CD4-positive, alpha-beta T cell treated with Interleukin-1 beta for 1 hour (primary cell): ENCODE measurements at places on chromosomes 2 and 18.

- DNase-seq: no peak
Observed at GRCh38 chr2:173146590-173146989, 70.9 kb downstream of the MAP3K20 start.

GRCh38 chr2:196827356-196827755 is 18.2 kb upstream of the C2orf66 start:
- no peak for DNase-seq

- no peak for DNase-seq
Observed at GRCh38 chr2:26235089-26235488, 9.3 kb downstream of the HADHA start.

- DNase-seq: no peak
Observed at GRCh38 chr2:241729868-241730267, 4.6 kb upstream of the D2HGDH start.

DNA sequence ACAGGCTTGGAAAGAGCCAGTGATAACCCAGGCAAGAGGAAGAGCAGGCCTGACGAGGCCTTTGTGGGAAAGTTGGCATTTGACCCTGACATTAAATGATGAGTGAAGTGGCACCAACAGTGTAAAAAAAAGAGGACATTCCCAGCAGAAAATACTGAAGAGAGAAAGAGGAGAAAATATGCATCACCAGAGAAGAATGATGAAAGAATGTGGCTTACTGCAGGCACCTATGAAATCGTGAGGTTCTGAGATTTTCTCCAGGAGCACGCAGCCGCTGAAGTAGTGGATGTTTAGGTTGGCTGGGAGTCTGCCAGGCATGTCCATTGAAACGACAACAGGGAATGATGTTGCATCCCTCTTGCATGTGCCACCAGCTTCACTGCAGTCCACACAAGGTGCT is 13.8 kb downstream of the EHD3 start:
- no peak for DNase-seq

DNA sequence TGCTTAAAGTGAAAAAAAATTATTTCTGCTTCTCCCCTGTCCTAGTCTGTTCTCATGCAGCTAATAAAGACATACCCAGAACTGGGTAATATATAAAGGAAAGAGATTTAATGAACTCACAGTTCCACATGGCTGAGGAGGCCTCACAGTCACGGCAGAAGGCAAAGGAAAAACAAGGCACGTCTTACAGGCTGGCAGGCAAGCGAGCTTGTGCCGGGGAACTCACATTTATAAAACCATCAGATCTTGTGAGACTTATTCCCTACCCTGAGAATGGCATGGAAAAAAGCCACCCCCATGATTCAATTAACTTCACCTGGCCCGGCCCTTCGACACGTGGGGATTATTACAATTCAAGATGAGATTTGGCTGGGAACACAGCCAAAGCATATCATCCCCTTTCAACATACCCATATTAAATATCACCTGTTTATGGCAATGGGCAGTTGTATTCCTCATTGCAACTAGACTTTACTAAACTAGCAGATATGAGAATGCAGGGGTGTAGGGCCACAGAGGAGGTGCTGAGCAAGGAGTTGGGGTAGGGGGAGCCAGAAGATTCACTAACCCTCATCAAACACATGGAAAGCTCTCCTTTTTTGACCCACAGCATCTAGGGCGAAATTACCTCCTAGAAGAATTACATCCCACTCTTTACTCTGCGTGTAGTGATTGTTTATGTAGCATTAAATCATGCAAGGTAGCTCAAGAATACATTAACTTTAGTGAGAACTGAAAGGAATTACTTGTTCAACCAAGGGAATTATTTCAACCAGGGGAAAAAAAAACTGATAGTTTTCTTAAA is 183.3 kb upstream of the DOK6 start:
- DNase-seq: no peak

GRCh38 chr2:241692448-241692847 is 5.8 kb upstream of the DTYMK start:
- no peak for DNase-seq

DNA sequence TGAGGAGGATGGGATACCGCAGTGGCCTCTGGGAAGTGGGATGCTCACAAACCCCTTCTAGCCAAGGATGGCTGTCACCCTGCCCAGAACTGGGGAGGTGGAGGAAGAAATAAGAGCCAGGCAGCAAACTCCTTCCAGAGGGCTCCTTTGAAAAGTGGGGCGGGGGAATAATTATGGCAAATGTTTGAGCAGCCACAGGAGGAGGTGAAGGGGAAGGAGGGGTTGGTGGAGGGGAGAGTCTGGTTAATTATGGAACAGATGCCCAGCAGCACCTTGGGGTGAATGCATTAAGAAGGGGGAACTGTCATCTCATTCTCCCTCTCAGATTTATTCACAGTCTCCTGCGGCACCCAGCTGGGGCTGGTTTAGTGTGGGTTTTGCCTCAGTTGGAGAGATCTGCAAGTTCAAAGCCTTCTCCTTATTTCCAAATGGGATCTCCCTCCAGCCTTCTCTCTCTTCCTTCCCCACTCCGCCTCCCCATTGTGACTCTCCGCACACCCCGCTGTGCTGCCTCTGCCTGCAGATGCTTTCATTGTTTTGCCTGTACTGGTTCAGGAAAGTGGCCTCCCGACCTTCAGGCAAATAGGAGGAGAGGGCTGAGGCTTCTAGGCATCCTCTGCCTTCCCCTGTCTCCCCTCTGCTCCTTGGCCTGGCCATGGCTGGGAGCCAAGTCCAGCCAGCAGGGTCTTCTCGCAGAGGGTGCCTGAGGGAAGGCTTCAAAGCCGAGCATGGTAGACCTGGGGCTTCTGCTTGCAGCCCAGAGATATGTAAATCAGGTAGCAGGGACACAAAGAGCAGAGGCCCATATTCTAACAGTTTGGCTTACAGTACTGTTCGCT is 457.2 kb upstream of the MEX3C start:
- no peak for DNase-seq

GRCh38 chr2:29075894-29076705 is 1.8 kb upstream of the PCARE start:
- DNase-seq: no peak

- peak; percentile 81 for DNase-seq
Observed at GRCh38 chr2:25294573-25295462, 46.9 kb downstream of the DNMT3A start.

GRCh38 chr18:32815881-32816280 is 43.1 kb upstream of the KLHL14 start:
- no peak for DNase-seq

- DNase-seq: peak; percentile 61
Observed at GRCh38 chr2:85728883-85729824, 24.6 kb upstream of the ATOH8 start.

DNA sequence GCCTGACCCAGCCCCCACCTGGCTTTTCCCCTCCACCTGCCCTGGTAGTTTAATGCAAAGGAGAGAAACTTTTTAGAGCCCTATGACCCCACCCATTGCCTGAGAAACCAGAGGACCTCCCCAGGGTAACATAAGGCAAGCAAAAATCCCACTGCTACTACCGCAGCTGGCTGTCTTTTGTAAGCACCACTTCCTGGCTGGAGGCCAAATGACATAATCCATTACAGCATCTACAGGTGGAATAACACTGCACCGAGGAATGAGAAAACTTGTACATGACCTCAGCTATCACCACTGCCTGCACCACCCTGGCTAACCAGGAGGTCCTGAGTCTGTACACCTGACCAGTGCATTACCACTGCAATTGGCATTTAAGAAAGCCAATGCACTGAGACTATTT is 149.6 kb upstream of the GALNT5 start:
- no peak for DNase-seq

GRCh38 chr2:42636934-42637333 is 68.5 kb downstream of the MTA3 start:
- DNase-seq: no peak

GRCh38 chr2:55164534-55165480 is 67.3 kb downstream of the CLHC1 start:
- DNase-seq: no peak

DNA sequence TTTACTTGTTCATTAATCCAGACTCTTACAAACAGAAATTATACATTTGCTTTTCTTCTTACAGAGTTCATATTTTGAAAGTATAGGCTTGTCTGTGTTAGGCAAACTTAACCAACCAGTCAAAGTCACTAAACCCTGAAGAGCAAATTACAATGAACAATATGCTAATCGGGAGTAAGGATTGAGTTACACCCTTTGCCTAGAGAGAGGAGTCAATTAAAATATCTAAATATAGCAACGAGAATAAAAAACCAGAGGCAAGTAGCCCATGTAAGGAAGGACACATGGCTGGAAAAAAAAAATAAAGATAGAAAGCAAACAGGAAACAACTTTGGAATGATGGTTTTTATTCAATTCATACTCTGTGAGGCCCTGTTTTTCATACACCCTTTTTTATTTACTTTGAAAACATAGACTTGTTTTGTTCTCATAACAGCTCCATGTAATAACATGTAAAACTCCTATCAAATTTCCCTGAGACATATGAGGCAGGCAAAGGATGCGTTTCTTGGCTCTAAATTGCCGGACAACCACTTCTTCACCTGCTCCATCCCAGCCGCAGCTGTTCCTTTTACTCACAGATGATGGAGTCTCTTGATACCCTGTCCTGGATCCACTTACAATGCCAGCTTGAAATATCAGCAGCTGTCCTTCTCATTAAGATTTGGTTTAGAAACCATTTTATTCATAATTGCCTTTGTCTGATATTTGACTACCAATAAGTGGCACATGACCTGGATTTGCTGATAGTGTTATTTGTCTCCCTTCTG is 767.7 kb upstream of the GCFC2 start:
- no peak for DNase-seq

GRCh38 chr2:127225186-127225960 is 5.3 kb upstream of the CYP27C1 start:
- DNase-seq: no peak
